ENCODE measurements at places on chromosomes 16 and 17.
A peak's percentile ranks its signal among the peaks of the same experiment; 100 is the strongest.

DNA sequence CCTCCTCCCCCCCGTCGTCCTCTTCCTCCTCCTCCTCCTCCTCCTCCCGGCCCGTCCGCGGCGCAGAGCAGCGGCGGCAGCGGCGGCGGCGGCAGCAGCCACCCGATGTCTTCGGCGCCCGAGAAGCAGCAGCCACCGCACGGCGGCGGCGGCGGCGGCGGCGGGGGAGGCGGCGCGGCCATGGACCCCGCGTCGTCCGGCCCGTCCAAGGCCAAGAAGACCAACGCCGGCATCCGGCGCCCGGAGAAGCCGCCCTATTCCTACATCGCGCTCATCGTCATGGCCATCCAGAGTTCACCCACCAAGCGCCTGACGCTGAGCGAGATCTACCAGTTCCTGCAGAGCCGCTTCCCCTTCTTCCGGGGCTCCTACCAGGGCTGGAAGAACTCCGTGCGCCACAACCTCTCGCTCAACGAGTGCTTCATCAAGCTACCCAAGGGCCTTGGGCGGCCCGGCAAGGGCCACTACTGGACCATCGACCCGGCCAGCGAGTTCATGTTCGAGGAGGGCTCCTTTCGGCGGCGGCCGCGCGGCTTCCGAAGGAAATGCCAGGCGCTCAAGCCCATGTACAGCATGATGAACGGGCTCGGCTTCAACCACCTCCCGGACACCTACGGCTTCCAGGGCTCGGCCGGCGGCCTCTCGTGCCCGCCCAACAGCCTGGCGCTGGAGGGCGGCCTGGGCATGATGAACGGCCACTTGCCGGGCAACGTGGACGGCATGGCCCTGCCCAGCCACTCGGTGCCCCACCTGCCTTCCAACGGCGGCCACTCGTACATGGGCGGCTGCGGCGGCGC lies at the start of gene FOXF1:
FOXF1 (plus strand) TSS at position 63 of the 797 bp plus-strand sequence; CDS start at position 106, 43 bp downstream.
- DNase-seq = peak; percentile 87

DNA sequence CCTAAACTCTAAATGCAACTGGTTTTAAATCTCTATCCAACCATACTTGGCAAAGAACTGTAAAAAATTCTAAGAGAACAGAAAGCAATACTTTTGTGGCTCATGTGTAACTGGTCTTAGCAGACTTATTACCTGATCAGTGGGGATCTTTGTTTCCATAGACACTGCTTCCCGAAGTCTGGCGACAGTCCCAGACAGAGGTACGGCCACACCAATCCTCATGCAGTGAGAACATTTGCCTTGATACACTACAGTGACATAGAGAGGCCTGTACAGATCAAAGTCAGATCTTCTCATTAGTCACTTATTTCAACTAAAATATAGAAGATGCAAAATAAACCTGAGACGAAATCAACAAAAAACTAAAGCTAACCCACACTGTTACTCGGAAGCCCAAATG lies 43.9 kb downstream of the USP31 start:
- no peak for DNase-seq

DNA sequence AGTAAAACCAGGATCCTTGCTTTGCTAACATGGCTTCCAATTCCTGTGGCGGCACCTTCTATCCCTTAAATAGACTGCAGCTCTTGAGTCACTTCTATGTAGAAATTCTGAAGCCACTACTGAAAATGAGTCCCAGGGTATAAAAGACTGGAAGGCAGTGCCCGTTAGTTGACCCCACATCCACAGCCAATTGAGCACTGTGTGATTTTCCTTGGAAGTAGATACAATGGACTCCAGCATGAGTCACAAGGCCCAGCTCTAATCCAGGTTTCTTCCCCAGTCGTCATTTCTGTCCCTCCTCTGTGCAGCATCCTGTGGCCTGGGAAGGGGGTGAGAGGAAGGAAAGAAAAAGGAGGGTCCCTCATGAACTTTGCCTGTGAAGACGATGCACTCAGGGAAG lies 69.5 kb downstream of the HLF start:
- DNase-seq = no peak

GRCh38 chr16:17770104-17770503 lies 299.3 kb upstream of the XYLT1 start:
- DNase-seq = no peak

DNA sequence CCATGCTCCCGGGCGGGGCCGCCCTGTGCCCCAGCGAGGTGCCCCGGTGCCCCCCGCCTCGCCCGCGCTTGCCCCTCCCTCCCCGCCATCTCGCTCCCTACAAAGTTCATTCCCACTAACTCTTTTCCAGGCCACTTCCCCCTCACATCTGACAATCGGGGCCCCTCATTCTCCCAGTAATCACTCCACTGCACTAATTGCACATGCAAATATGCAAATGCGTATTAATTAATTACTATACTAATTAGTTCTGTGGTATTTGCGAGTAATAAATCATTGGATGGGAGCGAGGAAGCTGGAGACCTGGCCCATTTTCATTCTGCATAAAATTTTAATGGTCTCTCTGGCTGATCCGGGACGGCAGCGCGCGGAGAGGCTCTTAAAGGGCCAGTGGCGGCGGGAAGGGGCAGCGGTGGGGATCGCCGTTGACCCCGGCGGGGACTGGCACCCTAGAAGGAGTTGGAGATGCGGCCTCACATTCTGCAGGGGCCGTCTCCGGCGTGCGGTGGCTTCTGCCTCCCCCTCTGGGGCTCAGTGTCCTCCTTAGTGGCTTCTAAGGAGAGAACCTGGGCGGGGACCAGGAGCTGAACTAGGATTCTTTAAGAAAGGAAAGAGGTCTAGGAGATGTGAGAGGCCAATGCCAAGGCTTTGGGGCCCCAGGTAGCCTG lies 8.4 kb upstream of the PPP1R1B start:
- no peak for DNase-seq

GRCh38 chr17:4969047-4969550 lies 1.5 kb upstream of the SPAG7 start:
- DNase-seq = peak; percentile 97

- no peak for DNase-seq
Observed at GRCh38 chr16:4814046-4814445, 11.6 kb upstream of the ROGDI start.

- no peak for DNase-seq
Observed at GRCh38 chr16:30722443-30722842, 23.5 kb downstream of the SRCAP start.

DNA sequence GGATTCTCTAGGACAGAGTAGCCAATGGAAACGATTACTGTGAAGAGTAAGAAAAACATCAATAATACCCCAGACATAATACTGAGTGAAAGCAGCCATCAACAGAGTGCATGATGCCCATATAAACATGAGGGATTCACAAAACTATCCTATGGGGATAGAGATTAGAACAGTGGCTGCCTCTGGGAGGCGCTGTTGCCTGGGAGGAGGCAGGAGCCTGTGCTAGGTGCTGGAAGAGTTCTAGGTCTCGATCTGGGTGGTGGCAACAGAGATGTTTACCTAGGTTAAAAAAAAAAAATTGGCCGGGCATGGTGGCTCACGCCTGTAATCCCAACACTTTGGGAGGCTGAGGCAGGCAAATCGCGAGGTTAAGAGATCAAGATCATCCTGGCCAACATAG lies 7.9 kb downstream of the FA2H start:
- no peak for DNase-seq

DNA sequence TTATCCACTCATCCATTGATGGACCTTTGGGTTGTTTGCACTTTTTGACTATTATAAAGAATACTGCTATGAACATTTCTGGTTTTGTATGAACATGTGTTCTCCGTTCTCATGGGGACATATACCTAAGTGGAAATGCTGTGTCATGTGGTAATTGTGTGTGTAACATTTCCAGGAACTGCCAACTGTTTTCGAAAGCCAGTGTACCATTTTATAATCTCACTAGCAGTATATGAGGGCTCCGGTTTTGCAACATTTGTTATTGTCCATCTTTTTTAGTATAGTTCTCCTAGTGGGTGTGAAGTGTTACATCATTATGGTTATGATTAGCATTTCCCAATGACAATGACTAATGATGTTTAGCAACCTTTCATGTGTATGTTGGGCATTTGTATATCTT lies 5.1 kb upstream of the TRIM25 start:
- peak; percentile 46 for DNase-seq

- DNase-seq = no peak
Observed at GRCh38 chr16:31010585-31011325, at the start of gene STX1B. Gene STX1B (minus strand): TSS chr16:31010638. CDS start chr16:31010396, 242 bp downstream.

DNA sequence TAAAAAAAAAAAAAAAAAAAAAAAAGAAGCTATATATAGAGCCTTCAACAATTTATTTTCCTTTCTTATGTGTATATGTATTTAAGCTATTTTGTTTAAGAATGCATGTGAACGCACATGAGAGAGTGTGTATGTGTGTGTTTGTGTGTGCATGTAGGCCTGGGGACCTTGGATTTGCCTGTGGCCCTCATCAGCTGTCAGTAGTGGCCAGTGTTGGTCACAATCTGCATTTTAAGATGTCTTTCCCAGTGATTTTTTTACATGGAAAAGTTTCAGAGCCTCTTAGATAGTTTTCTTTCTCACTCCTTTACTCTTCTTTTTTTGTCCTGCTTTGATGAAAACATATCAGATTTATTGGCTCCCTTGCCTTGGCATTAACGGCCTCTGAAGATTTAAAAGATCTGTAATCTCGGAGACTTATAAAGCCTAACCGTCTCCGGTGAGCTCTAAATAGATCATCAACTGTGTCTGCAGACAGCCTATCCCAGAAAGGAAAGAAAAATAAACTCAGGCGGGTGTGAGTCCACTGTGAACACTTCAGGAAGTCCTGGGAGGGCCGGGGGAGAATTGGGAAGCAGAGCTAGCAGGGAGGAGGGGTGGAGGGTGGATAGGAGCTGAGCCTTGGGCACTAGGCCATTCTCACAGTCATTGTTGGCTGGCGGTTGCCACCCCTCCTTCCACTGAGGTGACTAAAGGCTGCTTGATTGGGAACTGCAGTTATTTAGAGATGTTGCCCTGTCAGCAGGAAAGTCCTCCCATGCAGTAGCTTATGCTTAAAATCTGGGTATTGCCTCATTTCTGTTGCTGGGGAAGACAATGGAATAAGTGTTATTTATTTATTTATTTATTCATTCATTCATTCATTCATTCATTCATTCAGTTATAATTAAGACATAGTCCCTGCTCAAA lies 86.8 kb downstream of the WWP2 start:
- peak; percentile 58 for DNase-seq

DNA sequence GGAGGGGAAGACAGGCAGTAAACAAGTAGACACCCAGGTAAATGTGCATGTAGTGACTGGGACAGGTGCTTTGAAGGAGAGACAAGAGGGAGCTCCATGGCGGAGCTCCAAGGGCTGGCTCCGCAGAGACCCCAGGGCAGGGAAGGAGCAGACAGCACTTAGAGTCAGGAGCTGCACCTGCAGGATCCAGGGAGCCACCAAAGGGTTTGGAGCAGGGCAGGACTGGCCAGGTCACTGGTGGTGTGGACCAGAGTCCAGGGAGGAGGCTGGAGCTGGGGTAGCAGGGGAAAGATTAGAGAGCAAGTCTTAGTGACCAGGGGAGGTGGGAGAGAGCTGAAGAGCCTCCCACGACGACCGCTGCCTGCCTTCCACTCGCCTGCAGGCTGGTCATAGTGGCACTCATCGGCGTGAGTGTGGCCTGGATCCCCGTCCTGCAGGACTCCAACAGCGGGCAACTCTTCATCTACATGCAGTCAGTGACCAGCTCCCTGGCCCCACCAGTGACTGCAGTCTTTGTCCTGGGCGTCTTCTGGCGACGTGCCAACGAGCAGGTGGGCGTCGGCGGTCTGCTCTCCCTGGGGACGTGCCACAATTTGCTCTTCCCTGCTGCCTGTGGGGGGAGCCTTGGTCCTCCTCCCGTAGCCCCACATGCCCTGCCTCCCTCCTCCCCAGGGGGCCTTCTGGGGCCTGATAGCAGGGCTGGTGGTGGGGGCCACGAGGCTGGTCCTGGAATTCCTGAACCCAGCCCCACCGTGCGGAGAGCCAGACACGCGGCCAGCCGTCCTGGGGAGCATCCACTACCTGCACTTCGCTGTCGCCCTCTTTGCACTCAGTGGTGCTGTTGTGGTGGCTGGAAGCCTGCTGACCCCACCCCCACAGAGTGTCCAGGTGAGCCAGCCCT lies 14.7 kb upstream of the FAM83G start:
- DNase-seq = no peak

DNA sequence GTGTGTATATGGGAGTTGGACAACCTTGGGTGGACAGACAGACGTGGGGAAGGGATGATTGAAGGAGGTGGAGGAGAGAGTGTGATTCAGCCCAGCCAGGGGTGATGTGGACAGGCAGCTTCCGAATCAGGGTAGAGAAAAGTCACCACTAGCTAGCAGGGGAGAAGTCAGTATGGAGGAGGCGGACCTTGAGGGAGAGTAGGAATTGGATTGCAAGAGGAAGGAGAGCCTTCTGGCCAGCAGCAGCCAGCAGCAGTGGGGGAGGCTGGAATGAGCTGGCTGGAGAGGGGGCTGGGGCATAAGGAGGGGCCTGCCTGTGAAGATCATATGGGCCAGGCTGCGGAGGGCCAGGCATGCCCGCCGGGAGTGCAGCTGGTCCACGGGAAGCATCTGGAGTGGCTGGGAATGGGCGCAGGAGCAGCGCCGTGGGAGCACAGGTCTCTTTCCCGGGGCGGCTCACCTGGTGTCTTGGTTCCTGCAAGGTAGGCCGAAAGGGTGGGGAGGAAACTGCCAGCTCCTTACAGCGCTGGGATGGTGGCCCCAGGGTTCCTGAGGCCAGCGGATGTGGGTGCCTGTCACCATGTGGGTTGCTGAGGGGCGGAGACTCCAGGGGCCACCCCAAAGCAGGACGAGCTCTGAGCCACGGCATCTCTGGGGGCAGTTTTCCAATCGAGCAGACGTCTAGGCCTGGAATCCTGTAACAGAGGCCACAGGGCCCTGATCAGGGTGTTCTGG lies 235.3 kb downstream of the SEC14L1 start:
- DNase-seq = peak; percentile 86

All from choroid plexus epithelial cell (primary cell).